ENCODE measurements at places on chromosomes 4 and X.

GRCh38 chr4:152851226-152851625, 71.5 kb downstream of the ARFIP1 start:
- DNase-seq: no peak

- no peak for DNase-seq
These were observed 51.4 kb upstream of the SOD3 start for GRCh38 chr4:24743927-24744326.

- DNase-seq: no peak
These were observed 320.3 kb downstream of the STK32B start for GRCh38 chr4:5371415-5372190.

GRCh38 chrX:20519146-20519545, 252.4 kb upstream of the RPS6KA3 start:
- no peak for DNase-seq

GRCh38 chr4:171629737-171630136, 183.5 kb upstream of the GALNTL6 start:
- DNase-seq: no peak

Measured in activated naive CD4-positive, alpha-beta T cell treated with anti-CD3 and anti-CD28 coated beads, Interleukin-2, amount 50 U/mL, for 72 hours (primary cell).